ENCODE measurements at places on chromosomes 6 and 20.

GRCh38 chr6:31813465-31813849 lies 1.6 kb downstream of the HSPA1L start:
- DNase-seq, result no peak

- no peak for DNase-seq
Measured at GRCh38 chr6:166866839-166867637, 89.3 kb downstream of the RNASET2 start.

GRCh38 chr6:123203928-123204327 lies 207.9 kb downstream of the CLVS2 start:
- no peak for DNase-seq

DNA sequence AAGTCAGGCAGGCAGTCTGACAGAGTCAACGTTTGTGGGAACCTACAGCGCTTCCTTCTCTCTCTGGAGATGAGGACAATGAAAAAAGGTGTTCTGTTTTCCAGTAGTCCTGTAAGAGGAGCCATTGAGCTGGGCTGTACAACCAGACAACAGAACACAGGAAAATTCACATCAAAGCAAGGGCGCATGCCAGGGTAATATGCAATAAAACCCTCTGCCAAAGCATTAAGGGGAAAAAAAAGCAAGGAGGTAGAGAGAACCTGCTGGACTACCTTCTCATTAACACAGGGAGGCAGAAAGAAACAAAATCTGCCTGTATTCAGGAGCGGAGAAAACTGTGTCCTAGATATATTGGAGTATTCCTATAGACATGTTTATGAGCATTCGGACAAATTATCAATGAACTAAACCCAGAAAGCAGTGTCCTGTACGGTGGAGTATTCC lies 1.3 kb downstream of the RNF24 start:
- DNase-seq, result no peak

DNA sequence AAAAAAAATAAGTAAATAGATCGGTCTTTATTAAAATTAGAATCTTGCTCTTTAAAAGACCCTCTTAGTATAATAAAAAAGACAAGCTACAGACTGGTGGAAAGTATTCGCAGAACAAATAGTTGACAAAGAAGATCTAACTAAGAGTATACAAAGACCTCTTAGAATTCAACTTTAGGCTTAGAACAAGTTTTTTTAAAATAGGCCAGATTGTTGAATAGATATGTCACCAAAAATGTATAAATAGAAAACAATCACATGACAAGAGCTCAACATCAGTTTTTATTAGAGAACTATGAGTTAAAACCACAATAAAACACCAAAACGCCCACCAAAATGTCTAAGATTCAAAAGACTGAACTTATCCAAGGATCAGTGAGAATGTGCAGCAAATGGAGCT lies 632.7 kb upstream of the PTCHD4 start:
- DNase-seq, result no peak

GRCh38 chr6:119672725-119673124 lies 323.2 kb upstream of the MAN1A1 start:
- no peak for DNase-seq

- DNase-seq, result no peak
Measured at GRCh38 chr6:94045099-94045829, 625.9 kb upstream of the EPHA7 start.

DNA sequence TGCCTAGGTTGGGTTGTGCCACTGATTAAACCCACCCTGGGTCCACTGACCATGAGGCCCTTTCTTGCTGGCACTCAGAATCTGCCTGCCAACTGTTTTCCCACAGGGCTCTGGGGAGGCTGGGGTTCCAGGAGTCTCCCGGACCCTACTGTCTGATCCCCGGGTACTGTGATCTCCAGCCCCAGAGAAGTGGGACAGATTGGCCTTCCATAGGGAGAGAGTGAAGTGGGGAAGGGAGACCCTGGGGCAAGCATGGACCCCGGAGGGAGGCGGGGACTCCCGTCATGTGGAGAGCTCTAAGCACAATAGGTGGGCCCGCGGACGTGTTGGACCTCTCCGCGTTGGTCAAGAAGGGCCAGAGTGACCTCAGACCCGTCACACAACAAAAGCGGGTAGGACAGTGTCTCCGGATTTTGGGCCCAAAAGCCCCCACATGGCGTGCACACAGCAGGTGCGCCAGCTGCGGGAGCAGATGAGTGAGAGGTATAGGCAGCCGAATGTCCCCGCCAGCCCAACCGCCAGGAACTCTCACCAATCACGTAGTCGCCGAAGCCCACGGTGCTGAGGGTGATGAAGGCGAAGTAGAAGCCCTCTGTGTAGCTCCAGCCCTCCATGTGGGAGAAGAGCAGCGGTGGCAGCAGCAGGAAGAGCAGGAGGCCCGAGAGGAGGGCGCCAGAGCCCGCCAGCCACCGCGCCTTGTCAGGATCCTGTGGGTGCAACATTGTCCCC lies 10.6 kb downstream of the KCNK17 start:
- DNase-seq, result no peak

DNA sequence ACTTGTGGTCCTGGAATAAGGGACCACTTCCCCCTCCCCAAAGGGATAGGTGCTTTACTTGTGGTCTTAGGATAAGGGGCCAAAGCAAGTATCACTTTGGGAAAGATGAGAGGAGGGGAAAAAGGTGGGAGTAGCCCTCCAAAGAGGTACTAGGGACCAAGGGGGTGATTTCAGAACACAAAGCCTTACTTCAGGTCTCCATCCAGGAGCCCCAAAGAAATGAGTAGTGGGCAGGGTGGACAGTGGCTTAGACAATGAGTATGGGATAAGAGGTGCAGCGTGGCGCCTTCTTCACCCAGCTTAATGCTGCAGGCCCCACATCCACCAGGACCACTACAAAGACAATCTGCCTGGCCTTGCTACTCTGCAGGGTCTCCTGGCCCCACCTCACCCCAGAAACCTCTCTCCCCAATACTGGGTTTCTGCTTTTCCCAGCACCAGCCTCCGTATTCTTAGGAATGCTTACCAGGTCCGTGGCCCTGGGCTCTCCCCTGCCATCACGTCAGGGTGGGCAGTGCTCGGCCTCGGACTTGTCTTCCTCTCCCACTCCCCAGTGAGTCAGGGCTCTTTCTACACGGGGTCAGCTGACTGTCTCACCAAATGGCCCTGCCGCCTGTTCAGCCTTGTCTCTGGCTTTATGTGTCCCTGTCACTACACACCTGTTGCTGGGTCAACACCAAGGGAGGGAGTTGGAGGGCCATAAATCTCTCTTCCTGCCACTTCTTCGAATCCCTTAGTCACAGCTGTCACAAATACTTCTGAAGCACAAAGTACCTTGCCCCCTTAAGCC lies 3.1 kb downstream of the NNAT start:
- no peak for DNase-seq

- no peak for DNase-seq
Measured at GRCh38 chr20:3557237-3557785, 86.5 kb downstream of the ATRN start.

All from stimulated activated CD4-positive, alpha-beta T cell treated with anti-CD3 and anti-CD28 coated beads, Interleukin-1b, Interleukin-23, amount 100 ng/mL, for 48 hours (primary cell).